ENCODE measurements at places on chromosomes 5 and 9.

DNA sequence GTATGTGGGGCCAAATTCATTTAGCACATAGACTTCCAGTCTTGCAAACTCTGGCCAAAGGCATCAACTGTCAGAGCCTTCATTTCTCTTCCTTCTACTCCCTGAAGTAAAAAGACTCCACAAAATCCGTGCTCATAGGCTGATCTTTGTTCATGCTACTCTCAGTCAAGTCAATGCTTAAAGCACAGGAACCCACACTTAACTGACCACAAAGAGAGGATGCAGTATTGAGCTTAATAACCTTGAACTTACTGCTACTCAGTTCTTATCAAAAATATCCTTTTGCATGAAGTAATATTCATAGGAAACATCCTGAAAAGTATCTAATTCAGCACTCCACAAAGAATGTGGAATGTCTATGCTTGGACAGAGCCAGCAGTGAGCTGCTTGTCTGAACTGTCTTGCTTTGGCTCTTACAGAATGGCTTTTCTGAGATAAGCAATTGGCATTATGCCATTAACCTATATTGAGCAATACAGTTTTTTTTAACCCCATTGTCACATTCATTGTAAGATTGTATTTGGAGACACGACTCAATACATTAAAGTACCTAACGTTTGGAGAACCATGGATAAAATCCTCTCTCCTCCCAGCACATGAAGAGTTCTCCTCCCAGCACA is 21.7 kb downstream of the LPAR1 start:
- DNase-seq: peak; percentile 38

- no peak for DNase-seq
These were observed 198.1 kb downstream of the CSNK1G3 start for GRCh38 chr5:123710031-123710430.

DNA sequence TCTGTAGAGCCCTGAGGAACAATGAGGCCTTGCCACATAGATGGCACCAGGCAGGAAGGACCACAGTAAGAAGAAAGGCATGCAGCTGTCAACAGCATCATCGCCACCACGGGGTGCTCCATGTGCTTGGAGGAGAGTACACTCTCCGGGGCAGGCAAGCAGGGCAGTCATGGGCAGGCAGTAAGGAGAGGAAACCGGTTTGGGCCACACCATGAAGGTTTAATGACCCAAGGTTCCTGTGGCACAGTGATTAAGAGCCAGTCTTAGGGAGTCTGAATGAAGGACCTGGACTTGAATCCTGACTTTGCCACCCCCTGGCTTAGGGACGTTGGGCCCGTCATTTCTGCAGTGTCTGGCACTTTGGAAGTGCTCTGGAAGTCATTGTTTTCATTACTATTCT is 80.6 kb upstream of the ZBTB43 start:
- DNase-seq: no peak

- DNase-seq: no peak
These were observed 11.6 kb downstream of the ARHGEF28 start for GRCh38 chr5:73637565-73637964.

DNA sequence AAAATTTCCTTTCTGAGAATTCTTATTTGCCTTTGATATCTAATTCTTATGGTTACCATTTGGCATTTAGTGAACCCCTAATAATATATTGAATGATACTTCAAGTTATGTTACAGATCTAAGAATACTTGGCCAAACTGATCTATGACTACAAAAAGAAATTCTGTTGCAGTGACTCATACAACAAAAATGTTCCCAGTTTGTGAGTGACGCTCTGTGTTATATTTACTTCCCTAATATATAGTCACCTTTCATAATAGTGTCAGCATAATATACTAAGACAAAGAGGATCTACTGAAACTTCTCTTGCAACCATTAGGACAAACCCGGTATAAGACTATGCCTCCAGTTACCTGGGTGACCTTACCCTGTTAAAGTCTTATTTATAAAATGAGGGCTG is 216.9 kb upstream of the TLX3 start:
- DNase-seq: peak; percentile 47

GRCh38 chr5:96616801-96617200 is 45.4 kb upstream of the CAST start:
- no peak for DNase-seq

All from suppressor macrophage treated with lipopolysaccharide for 1 hour (primary cell).